ENCODE measurements at places on chromosomes 6 and 20.

DNA sequence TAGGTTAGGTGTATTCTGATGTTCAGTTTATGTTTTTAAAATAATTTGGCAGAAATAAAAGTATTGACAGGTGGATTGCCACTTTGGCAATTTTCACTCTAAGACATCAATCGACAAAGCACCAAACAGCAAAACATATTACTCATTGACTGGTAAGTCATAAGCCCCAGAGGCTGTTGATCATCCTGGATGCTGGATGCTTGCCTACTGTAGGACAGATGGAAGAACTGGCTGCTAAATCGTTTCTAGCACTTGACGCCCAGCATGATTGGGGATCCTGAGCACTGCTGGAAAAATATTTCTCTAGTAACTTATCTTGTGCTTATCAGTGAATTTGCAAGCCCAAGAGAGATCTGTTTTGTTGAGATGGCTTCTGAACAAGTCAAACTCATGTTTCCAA, 1001.9 kb upstream of the FLRT3 start:
- DNase-seq = no peak

- DNase-seq = no peak
These were observed 109.7 kb upstream of the FOXQ1 start for GRCh38 chr6:1202201-1202600.

GRCh38 chr6:149962461-149963211, 1.1 kb upstream of the ULBP1 start:
- no peak for DNase-seq

- DNase-seq = no peak
These were observed 11.4 kb upstream of the PARD6B start for GRCh38 chr20:50720026-50720425.

DNA sequence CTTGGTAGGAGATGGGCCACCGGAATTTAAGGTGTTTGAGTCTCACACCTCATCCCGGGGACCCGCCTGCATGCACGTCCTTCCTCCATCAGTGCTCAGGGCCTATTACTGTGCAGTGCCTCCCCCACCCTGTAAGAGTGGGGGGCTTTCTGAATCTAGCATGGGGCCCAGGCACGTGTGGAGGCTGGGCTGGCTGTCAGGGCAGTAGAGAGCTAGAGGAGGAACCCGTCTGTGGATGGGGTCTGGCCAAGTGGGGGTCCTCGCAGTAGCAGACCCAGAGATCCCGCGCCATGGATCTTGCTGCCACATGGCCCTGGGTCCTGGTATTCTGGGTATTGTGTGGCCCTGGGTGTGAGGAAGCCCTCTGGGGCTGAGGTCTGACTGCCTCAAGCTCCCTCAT, 42.9 kb downstream of the SRC start:
- DNase-seq = no peak

GRCh38 chr20:54643761-54644160, 168.4 kb downstream of the DOK5 start:
- no peak for DNase-seq

DNA sequence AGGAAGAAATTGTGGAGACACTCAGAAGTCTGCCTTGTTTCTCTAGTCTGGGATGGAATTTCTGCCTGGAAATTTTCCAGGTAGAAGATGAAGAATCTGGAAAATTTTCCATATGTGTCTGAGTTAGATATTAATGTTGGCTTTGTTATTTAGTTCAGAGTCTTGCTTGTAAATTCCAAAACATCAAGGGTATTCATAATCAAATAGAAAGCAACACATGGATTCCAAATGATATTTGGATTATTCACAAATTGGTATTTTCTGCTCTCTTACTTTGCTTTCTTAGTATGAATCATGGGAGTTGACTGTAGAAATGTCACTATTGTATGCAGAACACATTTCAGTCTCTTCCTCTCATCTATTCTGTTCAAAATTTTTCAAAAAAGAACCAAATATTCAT, 116.0 kb downstream of the GRIK2 start:
- no peak for DNase-seq

DNA sequence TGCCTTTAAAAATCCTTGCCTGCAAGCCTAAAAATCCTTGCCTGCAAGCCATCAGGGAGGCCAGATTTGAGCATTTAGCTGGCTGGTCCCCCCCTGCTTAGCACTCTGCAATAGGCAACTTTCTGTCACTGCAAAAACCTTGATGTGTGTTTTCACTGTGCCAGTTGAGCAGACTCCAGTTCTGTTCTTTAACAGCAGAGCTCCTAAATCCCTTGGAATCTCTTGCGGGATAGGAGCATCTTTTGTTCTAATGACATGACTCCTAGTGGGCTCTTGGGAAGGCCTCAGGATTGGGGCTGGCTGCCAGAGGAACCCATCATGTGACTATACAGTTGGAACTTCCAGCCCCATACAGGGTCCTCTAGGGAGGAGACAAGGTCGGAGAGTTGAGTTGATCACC, 50.4 kb downstream of the FAM184A start:
- no peak for DNase-seq

- DNase-seq = no peak
These were observed 14.7 kb upstream of the RCAN2 start for GRCh38 chr6:46505693-46506512.

DNA sequence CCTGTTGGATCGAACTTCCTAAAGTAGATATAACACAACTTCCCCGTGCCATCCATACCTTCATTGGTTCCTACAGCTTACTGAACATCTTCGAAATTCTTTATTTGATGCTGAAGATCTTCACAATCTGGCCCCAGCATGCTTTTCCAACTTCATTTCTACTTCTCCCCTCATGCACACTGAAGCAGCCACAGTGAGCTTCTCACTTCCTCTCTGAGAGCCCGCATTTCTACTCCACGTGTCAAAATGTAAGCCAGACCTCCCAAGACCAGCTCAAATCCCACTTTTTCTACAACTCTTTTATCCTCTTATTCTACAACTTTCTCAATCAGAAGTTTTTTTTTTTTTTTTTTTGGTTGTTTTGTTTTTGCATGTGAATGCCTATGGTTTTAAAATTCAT, 254.7 kb downstream of the GMPR start:
- no peak for DNase-seq

- no peak for DNase-seq
These were observed 88.2 kb upstream of the ATXN1 start for GRCh38 chr6:16849280-16849987.

DNA sequence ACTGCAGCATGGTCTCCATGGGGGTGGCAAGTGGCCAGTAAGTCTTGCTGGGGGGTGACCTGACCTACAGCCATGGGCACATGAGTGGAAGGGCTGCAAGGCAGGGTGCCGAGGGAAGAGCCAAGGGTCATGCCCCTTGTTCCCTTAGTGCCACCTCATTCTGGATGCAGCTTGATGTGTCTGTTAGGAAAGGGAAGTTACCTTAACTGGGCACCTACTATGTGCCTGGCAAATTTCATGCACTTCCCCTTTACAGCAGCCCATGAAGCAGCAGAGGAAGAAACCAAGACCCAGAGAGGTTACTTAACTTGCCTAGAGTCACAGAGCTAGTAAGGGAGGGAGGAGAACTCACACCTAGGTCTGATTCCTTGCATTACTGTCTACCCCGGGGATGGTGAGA, 174.0 kb downstream of the MRPL14 start:
- no peak for DNase-seq

GRCh38 chr6:138959521-138959920, 28.5 kb downstream of the REPS1 start:
- DNase-seq = no peak

DNA sequence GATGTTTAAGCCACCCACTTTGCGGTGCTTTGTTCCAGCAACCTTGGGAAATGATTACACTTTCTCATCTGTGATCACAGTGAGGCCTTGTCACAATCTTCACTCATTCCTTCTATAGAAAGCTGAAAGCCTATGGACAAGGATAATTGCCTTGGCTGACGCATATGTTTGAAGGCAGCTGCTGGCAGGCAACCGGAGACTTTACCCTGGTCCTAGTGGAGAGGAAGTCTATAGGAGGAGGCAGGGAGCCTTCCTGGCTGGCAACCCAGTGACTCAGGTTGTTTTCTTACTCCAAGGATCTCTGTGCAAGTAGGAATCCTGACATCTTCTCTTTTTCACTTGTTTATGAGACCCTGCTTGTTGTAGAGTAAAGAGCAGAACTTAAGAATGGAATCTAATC, 34.1 kb upstream of the ESR1 start:
- no peak for DNase-seq

- no peak for DNase-seq
These were observed 26.7 kb downstream of the NPEPL1 start for GRCh38 chr20:58719258-58719657.

DNA sequence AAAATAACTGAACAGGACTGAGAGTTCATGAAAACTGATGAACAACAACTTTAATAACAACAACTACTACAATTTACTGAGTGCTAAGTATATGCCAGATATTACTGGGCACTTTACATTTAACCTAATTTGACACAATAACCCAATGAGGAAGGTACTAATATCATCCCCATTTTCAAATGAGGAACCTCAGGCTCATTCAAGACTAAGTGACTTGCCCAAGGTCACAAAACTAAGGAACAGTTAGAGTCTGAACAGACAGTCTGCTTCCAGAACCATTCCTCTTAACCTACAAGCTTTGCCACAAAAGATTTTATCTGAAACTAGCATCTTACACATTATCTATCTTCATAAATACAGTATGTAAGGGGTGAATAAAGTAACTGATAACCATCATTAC, 10.6 kb upstream of the NDRG3 start:
- no peak for DNase-seq

GRCh38 chr6:29726001-29726400, 2.8 kb downstream of the HLA-F start:
- no peak for DNase-seq

DNA sequence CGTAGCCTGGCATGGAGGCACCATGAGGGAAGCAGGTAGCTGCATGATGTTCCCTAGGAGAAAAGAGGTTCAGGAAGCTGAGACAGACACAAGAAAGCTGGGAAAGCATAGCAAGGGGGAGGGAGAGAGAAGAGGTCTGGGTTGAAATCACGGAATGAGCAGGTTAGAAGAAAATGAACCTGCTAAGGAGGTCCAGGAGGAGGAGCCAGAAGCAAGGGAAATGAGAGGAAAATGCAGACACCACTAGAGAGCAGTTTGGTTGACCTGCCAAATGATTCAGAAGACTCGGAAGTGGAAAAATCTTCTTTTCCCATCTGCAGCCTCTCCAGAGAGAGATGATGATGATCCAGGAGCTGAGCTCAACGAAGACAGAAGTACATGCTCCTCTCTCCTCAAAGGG, 70.9 kb downstream of the VIP start:
- no peak for DNase-seq

GRCh38 chr20:61176874-61177273, 75.2 kb upstream of the CDH4 start:
- DNase-seq = no peak

DNA sequence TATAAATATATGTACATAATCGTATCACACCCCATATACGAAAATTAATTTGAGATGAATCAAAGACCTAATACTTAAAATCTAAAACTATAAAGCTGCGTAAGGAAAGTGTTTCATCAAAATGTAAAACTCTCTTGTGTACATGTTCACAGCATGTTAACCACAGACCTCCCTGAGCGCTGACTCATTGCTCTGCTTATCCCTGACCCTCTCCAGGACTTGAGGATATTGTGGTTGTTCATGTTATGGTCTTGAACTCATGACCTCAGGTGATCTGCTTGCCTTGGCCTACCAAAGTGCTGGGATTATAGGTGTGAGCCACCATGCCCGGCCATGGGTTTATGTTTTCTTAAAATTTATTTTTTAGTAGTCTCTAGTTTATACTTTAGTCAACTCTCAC, 14.2 kb downstream of the FAM83B start:
- DNase-seq = no peak

GRCh38 chr6:33757113-33757512, 10.4 kb upstream of the IP6K3 start:
- no peak for DNase-seq

DNA sequence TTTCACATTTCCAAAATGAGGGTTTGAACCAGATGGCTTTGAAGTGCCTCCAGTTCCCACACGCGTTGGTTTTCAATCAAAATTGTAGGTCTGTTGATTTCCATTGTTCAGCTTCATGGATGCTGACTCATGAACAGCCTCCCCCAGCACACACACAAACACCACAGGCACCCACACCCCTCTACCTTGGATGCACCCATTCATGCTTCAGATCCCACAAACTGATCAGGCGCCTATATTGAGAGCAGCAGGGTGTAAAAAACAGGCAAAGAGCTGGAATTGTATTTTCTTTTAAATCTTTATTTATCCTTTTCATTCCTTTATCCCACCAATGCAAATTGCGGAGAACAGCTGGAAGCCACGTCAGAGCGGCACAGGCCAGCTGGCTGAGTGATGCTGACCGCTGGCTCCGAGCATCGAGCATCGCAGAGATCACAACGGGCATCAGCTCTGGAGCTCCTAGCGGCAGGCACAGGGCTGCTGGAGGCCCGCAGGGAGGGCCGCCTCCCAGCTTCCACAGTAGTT, 29.3 kb upstream of the TBC1D7 start:
- no peak for DNase-seq

GRCh38 chr6:30483677-30484279, 5.5 kb upstream of the HLA-E start:
- DNase-seq = no peak

DNA sequence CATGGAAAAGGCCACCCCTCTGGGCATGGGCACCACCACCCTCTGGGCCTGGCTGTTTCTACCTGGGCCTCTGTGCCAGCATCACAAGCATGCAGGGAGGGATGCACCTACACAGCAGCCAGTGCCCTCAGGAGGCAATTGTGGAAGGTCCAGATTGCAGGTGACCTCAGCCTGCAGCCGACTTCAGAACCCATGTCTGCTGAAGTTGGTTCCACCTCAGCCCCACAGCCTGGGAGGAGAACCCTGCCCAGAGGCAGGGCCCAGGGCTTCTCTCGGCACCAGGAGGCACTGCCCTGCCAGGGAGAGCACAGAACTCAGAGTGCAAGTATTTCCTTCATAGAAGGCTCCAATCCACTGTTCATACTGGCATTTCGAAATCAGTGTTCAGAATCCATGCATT, 149.8 kb downstream of the TTLL2 start:
- no peak for DNase-seq

DNA sequence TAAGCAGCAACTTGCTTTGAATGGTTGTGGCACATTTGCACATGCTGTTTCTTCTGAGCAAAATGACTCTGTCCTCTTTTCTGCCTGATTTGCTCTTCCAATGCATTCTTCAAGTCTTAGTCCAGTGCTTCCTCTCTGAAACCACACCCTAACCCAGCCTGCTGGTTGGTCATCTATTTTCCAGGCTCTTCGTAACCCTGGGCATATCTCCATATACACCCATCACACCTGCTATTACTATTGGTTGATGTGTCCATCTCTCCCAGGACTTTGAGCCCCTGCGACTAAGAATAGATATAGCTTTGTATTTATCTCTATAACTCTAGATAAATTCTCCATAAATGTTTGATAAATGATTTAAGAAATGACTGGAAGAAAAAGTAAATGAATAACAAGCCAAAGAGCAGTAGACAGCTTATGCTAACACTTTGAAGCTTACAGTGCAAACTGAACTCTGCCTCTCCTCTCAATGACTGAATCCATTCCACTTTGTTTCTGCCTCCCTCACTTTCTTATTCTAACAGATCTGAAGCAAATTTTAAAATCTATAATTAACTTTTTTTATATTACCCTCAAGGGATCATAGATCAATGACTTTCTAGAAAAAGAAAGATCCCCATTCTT, 59.7 kb upstream of the NT5E start:
- peak; percentile 81 for DNase-seq

Data from mucosa of descending colon (tissue), 3 donors.